ENCODE measurements at places on chromosomes 13 and 19.

DNA sequence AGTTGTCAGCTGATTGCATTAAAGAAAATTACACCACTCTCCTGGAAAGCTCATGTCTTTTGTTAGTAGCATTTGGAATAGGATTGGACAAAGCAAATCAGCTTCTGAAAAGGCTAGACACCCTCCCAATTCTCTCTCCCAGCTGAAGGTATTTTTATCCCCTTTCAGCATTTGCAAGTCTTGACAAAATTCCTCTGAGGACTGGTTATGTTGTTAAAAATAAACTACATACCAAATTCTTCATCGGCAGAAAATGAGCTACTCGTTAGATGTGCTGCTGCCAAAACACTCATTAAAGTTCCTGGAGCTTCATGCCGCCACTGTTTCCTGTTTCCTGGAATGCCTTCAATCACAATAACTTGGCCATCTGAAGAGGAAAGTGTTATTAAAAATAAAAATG is 37.1 kb downstream of the UTP14C start:
- DNase-seq = no peak

GRCh38 chr19:46670813-46671212 is 9.8 kb upstream of the DACT3 start:
- no peak for DNase-seq

DNA sequence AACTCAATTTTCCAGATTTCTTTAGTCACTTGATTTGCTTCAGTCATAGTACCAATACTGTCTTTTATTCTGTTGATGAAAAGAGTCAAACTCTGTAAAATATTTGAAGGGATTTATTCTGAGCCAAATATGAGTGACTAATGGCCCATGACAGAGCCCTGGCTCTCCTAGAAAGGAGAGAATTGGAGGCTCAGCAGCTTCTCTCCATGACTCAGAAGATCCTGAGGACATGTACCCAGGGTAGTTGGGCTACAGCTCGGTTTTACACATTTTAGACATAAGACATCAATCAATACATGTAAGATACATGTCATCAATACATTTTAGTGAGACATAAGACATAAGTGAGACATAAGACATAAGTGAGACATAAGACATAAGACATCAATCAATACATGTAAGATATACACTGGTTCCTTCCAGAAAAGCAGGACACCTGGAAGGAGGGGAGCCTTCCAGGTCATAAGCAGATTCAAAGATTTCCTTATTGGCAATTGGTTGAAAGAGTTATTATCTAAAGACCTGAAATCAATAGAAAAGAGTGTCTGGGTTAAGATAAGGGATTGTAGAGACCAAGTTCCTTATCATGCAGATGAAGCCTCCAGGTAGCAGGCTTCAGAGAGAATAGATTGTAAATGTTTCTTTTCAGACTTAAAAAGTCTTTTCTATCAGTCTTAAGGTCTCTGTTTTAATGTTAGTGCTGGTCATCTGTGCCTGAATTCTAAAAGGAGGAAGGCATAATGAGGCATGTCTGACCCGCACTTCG is 179.8 kb upstream of the RFC3 start:
- DNase-seq = no peak

DNA sequence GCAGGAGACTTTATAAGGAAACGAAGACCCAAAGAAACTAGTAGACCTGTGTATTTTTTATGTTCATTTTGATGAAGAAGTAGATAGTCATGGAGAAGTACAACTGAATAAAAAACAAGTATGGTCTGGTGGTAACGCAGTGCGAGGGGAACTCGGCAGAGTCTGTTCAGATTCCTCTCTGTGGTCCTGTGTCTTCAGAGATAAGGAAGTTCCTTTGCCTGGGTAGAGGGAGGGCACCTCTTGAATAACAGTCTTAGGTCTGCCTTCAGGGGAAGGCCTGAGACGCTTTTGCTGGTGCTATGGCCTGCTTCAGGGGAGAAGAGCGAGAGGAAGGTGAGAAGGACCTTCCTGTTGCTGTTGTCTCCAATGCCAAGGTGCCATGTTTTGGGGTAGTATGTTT is 25.9 kb upstream of the SLC46A3 start:
- no peak for DNase-seq

DNA sequence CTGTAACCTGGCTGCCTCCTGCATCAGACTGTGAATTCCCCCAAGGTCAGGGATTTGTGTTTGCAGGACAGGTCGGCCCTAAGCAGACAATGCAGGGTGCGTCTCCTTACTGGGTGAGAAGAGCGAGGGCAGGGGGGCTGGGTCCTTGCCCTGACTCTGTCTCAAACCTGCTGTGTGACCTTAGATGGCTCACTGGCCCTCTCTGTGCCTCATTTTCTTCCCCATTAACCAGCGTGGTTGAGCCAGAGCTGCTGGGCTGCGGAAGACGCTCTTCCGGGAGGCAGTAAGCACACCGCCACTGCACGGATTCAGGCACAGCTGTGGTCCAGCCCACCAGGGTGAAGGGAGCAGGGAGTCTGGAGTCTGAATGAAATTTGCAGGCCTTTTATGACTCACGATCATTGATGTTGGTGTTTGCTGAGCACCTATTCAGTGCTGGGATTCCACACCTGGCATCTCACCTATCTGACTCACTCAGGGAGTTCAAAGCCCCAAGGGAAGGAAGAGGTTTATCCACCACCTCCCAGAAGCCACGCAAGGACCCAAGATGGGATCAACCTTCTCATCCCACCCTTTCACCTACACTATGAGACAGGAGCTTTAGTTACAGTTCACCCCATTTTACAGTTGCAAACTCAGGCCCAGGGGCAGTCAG is 2.5 kb downstream of the AKT1S1 start:
- DNase-seq = no peak

- no peak for DNase-seq
These were observed 169.3 kb downstream of the COL4A1 start for GRCh38 chr13:110137680-110138009.

- DNase-seq = no peak
These were observed 56.5 kb downstream of the INTS6 start for GRCh38 chr13:51396352-51396751.

GRCh38 chr13:74596691-74597090 is 462.5 kb upstream of the KLF12 start:
- no peak for DNase-seq

DNA sequence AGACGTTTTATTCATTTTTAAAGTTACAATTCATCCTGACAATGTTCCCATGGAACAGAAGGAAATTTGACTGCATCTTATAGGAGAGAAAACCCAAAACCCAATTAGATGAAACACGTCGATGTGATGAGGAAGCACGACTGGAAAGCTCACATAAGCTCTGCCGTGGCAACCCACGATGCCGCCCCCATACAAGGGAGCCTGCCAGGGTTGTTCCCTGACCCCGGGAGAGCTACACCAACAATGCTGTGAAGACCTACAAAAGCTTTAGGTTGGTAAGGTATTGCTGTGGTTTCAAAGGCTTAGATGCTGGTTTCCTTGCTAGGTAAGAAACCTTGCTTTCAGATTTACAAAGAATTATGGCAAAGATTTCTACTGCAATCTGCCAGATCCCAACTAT is 393.1 kb downstream of the KLF12 start:
- no peak for DNase-seq

GRCh38 chr19:628168-628567 is 5.2 kb downstream of the POLRMT start:
- no peak for DNase-seq

DNA sequence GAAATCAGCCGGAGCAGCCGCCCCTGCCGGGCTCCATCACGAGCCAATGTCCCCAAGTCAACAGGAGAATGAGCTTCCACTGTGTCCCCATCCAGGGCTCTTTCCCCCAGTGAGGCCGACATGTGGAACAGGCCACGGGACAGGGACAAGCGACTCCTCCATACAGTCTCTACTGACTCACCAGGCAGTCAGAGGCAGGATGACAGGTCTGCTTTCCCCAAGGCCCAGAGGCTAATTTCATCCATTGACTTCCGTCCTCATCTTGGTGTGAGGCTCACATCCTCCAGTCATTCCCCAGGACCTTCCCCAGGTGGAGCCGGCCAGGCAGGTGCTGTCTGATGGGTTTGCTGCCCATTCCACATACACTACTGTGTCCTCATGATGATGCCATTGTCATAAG is 3.5 kb downstream of the CEACAM6 start:
- no peak for DNase-seq

GRCh38 chr13:37106642-37107041 is 1.2 kb upstream of the CSNK1A1L start:
- DNase-seq = no peak

DNA sequence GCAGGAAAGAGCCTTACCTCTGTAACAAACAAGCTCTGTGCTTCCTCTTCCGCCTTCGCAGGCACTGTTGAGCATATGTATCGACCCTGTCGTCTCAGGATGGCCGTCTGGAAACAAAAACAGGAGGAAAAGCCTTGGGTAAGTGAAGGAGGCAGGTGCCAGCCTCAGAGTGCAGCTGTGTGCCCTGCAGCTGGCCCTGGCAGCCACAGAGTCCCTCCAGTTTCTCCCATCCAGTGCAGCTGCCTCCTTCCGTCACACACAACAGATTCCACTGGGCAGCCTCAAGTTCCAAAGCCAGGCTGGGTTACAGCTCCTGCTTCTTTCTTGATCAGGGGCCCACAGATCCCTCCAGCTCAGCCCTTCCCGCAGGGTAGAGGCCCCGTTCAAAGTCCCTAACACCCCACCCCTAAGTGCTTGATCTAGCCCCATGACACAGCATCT is 47.7 kb downstream of the DOCK9 start:
- DNase-seq = no peak

GRCh38 chr13:100835695-100836094 is 161.1 kb upstream of the TMTC4 start:
- no peak for DNase-seq

DNA sequence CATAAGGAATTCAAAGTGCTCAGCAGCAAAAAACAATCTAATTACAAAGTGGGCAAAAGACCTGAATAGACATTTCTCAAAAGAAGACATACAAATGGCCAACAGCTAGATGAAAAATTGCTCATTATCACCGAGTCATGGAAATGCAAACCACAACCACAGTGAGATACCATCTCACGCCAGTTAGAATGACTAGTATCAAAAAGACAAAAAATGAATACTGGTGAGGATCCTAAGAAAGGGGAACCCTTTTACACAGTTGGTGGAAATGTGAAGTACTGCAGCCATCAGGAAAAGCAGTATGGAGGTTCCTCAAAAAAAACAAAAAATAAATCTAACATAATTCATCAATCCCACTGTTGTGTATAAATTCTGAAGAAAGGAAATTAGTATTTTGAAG is 1206.1 kb downstream of the EFNB2 start:
- no peak for DNase-seq

DNA sequence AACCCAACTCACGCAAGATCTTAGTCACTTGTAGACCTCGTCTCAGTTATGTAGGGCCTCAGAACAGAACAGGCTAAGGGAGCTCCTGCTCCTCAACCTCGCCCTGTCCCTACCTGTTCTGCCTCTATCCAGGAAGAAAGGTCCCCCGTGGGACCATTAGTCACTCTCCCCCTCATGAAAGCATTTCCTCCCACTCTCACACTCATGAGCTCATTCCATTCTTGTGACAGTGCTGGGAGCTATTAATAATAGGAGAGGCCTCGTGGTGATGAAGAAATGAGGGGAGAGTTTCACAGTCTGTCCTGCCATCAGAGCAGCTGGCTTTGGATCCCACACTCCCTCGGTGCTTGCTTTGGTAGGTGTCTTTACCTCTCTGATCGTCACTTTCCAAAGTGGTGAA is 10.2 kb downstream of the PPP2R1A start:
- DNase-seq = no peak

GRCh38 chr13:57991041-57991440 is 359.5 kb downstream of the PCDH17 start:
- DNase-seq = no peak

DNA sequence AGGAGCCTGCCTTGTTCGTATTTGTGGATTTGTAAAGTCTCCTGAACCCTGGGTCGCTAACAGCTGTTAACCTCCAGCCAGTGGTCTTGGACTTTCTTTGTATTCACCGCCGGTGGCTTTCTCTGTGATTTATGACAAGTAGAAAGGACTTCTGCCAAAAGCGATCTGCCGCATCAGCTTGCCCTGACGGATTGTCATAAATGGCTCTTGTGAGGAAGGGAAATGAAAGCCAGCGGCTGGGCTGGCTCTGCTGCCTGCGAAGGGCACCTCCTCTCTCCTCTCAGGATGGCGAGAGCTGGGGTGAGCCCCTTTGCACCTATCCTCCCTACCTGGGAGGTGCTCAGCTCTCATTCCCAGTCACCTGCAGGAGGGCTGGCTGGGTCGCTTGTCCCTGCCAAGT is 25.6 kb downstream of the DHRS12 start:
- no peak for DNase-seq

- no peak for DNase-seq
These were observed 1.9 kb downstream of the HAS1 start for GRCh38 chr19:51721905-51722304.

GRCh38 chr13:112113348-112113747 is 46.4 kb downstream of the SOX1 start:
- no peak for DNase-seq

DNA sequence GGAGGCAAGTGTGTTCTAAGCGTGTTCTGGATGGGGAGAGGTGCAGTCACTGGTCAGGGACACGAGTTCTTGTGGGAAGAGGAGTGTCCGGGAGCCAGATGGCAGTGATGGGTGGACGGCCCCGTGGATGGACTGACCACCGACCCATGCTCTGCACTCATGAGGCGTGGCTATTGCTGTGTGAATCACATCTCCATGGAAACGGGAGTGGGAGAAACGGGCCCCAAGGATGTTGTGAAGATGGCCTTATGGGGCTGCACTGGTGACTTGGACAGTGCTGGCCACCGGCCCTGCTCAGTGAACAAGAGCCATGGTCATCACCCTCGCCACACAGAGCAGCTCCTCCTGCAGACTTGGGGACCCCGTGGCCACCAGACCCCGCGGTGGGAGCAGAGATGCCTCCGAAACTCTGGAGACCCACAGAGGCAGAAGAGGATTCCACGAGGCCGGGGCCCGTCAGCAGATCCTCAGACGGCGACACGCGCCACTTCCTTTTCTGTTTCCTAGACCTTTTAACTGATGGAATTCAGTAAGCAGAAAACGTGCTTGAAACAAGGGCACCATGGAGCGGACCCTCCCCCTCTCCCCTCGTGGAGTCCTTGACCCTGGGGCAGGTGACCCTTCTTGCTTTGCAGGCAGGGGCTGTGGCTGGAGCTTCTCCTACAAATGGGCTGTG is 47.5 kb downstream of the GAS6 start:
- DNase-seq = no peak

GRCh38 chr13:46288570-46289259 is 77.0 kb downstream of the LRRC63 start:
- peak; percentile 78 for DNase-seq

GRCh38 chr13:31067416-31068118 is 94.1 kb downstream of the HSPH1 start:
- no peak for DNase-seq

DNA sequence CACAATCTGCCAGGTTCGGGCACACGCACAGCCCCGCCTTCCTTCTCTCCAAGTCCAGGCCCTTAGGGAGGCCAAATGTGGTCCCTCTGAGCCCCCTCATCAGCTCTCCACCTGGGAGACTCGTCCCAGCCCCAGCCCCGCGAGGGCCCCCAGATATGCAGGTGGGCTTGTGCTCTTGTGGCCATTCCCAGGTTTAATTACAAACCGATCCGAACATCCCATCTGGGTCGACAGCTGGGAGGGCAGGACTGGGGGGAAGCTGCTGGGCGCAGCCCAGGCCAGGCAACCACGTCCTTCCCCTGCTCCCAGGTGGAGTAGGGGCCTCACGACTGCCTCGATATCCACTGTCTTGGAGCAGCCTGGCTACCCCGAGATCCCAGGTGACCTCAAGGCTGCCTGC is 7.5 kb upstream of the C2CD4C start:
- no peak for DNase-seq
